COLO829 (cell line): ENCODE measurements at places on chromosomes 2 and 18.
A peak's percentile ranks its signal among the peaks of the same experiment; 100 is the strongest.

GRCh38 chr18:37872562-37872961 is 307.0 kb upstream of the CELF4 start:
- no peak for DNase-seq

DNA sequence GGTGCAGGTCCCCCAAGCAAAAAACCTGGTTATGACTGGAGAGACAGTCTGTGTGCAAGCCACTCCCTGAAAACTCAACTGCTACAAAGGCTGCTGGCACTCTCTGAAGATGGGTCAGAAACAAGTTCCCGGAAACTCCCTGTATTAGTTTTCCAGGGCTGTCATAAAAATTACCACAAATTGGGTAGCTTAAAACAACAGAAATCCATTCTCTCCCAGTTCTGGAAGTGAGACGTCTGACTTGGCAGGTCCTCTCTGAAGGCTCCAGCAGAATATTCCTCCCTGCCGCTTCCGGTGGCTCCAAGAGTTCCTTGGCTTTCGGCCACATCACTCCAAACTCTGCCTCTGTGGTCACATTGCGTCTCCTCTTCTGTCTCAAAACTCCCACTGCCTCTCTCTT is 30.1 kb upstream of the SERPINE2 start:
- no peak for DNase-seq

- DNase-seq = no peak
Measured at GRCh38 chr2:15957881-15958713, 17.7 kb downstream of the MYCN start.

- DNase-seq = peak; percentile 21
Measured at GRCh38 chr18:25144820-25145219, 207.1 kb downstream of the ZNF521 start.

GRCh38 chr18:2606335-2606734 is 35.0 kb downstream of the NDC80 start:
- DNase-seq = no peak

- no peak for DNase-seq
Measured at GRCh38 chr2:237549216-237549615, 17.2 kb upstream of the PRLH start.

DNA sequence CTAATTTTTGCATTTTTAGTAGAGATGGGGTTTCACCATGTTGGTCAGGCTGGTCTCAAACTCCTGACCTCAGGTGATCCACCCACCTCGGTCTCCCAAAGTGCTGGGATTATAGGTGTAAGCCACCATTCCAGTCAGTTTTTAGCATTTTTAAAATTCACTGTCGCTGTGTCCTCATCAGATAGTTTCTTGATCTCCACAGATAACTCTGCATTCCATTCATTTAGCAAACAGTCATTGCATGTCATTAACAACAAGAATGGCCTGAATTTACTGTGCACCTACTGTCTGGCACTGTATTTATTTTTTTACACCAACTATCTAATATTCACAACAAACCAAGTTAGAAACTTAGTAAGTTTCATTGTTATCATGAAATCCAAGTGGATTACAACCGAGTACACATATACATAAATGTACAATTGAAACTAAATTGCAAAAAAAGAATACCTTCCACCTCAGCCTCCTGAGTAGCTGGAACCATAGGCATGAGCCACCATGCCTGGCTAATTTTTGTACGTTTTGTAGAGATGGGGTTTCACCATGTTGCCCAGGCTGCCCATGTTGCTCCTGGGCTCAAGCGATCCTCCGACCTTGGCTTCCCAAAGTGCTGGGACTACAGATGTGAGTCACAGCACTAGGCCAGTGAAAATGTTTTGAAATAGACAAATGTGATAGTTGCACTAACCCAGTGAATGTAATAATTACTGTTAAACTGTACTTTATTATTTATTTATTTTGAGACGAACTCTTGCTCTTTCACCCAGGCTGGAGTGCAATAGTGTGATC is 4.3 kb downstream of the MCEE start:
- no peak for DNase-seq

DNA sequence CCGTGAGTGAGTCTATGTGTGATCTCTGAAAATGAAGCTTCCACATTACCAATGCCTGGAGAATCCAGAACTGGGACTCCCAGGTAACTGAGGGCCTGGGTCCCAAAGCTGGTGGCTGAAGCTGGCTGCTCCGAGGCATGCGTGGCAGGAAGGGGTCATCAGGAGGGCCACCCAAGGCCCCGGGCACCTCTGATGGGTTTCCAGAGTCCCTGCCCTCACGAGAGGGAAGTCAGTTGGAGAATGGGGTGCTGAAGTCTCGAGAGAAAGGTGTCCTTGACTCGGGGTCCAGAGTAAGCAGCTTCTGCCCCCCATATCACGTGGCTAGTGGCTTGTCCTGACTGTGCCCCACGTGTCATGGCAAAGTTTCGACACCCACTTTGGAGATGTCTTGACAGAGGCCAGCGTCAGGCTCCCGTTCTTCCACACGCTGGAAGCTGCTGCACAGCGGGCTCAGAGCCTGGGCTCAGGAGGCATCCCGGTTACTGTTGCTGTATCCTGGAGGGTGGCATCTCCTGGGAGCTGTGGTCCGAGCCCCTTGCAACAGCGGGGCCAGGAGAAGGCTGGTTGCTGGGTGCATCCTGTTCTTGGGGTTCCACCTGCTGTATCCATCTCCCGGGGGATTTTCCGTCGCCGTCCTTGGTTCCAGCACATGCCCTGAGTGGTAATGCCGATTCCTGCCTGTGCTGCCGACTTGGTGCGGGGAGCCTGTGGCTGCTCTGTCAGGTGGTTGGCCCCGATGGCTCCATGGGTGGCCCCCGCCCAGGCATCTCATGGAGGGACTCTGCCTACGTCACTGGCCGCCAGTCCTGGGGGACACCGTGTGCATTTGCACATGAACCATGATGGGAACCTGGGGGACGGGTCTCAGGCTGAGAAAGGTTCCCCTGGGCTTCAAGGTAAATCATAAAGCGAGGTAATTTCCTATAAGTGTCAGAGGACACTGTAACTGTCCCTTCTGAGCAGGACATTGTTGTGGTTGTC is 183.3 kb upstream of the HDAC4 start:
- DNase-seq = no peak

GRCh38 chr2:205477016-205477705 is 205.1 kb upstream of the NRP2 start:
- no peak for DNase-seq

- DNase-seq = no peak
Measured at GRCh38 chr2:229586012-229586411, 128.3 kb downstream of the DNER start.

- DNase-seq = no peak
Measured at GRCh38 chr2:153476816-153477635, 1.5 kb downstream of the RPRM start.

- DNase-seq = no peak
Measured at GRCh38 chr2:28905533-28905932, 11.1 kb downstream of the WDR43 start.

DNA sequence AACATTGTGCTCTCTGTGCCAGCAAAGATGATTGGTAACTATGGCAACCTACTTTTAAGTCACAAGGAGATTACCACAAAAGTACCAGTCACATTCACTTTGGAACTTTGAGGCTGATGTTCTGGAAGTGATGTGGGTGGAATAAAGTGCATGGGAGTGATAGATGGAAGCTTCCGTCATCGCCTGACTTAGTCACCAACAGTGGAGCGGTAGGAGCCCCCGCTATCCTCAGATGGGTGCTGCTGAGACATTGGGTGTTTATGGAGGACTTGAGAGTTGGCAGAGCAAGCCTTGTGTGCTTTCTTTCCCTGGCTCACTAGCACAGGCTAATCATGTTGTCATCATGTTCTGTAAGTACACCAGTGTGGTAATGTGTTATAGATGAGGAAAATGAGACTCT is 4.6 kb downstream of the PPP1R7 start:
- no peak for DNase-seq

- no peak for DNase-seq
Measured at GRCh38 chr2:112622528-112622849, 23.2 kb upstream of the SLC20A1 start.

DNA sequence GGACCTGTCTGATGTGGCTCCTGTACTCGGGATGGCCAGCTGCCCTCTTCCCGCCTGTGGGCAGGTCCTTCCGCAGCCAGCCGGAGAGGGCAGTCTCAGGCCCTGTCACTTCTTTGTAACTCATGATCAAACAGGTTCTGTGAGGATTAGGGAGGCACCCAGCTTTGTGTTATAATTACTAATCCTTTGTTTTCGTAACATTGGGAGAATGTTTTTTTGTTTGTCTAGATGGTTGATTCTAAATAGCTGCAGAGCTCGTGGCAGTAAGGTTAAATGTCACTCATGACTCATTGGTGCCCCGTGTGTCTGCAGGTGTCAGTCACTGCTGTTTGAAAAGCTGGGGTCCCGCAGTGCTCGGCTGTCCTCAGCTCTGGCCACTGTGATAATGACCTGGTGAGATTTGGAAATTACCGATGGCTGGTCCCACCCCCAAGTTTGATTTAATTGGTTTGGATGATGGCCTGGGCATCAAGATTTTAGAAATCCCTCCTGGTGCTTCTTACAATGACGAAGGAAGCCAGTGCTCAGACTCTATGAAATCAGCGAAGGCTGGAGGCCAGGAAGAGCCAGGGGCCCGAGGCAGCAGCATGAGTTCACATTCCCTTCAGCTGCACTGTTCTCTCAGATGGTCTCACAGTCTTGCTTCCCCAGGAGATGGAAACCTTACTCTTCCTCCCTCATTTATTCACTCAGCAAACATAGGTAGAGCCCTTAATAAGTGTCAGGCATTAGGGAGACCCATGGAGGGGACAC is 172.8 kb downstream of the VAPA start:
- DNase-seq = no peak

GRCh38 chr2:240477916-240478315 is 42.5 kb downstream of the GPC1 start:
- no peak for DNase-seq

DNA sequence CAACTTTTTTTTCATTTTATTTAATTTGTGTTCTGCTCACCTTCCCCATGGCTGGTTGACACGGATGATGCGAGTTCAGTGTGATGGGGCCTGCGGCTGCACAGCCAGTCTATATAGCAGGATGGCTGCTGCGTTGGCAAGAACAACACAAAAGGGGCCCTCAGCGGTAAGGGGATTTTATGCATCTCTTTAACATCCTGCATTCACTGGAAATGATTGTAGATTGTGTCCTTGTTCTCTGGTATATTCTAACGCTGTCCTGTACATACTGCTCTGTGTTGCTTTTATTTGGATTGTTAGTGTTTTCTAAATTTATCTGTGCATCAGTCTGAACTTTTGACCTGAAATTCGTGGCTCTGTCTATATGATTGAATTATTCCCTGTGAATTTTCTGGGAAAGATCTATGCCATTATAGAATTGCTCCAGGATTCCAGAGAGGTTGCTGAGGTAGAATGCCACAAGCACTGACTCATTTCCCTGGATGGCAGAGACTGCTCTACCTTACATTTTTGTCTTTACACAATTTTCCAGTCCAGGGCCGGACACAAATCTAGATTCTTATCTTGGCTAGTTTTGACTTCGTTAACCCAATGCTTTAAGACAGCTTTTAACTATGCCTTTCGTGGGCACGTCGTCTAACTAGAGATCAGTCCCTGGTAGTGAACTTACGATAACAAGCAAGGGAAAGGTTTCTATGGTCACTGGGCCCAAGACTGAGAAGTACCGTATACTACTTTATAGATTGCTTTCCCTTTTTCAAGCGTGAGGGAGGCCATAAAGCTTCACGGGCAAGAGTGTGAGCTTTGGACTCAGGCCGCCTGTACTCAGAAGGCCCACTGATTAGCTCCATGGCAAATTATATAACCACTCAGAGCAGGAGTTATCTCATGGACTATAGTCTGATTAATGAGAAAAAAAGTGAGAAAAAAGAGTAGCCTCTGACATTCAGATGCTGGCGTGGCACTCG is at the start of gene CRYGC:
Gene CRYGC, minus strand, starts transcription at position 85 of the 968 bp plus-strand sequence. Its CDS starts 36 bp downstream, at position 49.
- DNase-seq = no peak

GRCh38 chr2:149329068-149329467 is 1.3 kb upstream of the LYPD6 start:
- no peak for DNase-seq

DNA sequence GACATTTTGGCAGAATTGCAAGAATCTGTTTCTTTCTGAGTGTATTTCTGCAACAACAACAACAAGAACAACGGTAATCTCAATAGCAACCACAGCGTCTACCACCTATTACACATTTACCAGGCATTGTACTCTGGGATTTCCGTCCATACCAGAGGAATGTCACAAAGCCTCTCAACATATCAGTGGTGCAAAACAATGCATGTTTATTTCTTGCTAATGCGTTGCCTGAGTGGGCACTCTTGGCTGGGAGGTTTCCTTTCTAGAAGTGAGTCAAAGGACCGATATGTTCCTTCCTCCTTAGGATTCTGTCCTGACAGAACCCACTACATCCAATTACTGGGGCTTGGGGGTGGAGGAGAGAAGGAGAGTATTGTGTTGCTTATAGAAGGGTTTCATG is 585.6 kb downstream of the TSN start:
- no peak for DNase-seq

GRCh38 chr2:227207573-227207972 is 43.1 kb downstream of the COL4A3 start:
- DNase-seq = no peak

GRCh38 chr18:840023-840408 is 28.0 kb upstream of the YES1 start:
- DNase-seq = no peak

- no peak for DNase-seq
Measured at GRCh38 chr2:220460257-220460985, 833.0 kb downstream of the SLC4A3 start.

GRCh38 chr2:13654416-13654815 is 937.7 kb downstream of the TRIB2 start:
- DNase-seq = no peak

DNA sequence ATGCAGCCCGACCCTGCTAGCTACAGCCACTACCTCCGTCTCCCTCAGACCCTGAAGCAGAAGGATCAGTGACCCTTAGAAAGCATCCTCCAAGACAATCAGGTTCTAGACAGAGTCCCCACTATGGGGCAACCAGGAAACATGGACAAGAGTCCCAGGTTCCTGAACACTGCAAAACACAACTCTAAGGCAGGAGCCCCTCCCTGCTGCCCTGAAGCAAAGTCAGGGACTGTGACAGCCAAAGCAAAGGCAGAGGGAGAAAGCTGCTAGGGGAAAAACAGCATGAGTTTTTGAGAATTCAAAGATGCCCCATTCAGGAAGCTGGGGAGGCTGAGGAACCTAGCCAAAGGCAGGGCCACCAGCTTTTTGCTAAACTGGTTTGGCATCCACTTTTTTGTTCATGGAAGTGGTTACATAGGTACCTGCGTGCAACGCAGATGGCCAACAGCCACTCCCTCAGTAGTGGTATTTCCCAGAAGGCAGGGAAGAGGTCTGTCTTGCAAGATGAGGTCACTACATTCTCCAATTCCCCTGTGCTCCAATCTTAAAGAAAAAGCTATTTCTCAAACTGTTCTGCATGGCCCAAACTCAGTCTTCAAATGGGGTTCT is 33.2 kb downstream of the MYO5B start:
- no peak for DNase-seq

- no peak for DNase-seq
Measured at GRCh38 chr2:27545348-27546141, 37.3 kb upstream of the ZNF512 start.

- DNase-seq = no peak
Measured at GRCh38 chr2:221050020-221050795, 521.9 kb downstream of the EPHA4 start.

- DNase-seq = no peak
Measured at GRCh38 chr2:30455114-30455738, 8.2 kb downstream of the LCLAT1 start.
